H1 (cell line): ENCODE measurements at places on chromosomes 12 and 14. TPM values are rescaled to one million over a fixed set of nuclear protein-coding genes. Genes with fewer than 3 reads are reported as not detected.

ORMDL2 gene
- total RNA-seq = 34.1 and 39.0 TPM in 2 replicates

LTA4H gene
- total RNA-seq = 161 and 167 TPM in 2 replicates

GRCh38 chr14:74655599-74656395 is 43.8 kb upstream of the LTBP2 start:
- DNase-seq = no peak

DNA sequence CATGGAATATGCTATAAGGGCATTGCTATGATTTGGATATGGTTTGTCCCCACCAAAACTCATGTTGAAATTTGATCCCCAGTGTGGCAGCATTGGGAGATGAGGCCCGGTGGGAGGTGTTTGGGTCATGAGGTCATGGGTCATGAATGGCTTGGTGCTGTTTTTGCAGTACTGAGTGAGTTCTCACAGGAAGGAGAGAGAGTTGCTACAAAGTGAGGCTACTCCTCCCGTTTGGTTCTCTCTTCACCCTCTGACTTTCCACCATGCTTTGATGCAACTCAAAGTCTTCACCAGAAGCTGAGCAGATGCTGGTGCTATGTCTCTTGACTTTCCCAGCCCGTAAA is 388.1 kb upstream of the TMPO start:
- no peak for DNase-seq
